ENCODE measurements at places on chromosomes 1 and 21. TPM values are rescaled to one million over a fixed set of nuclear protein-coding genes. Genes with fewer than 3 reads are reported as not detected.

The FGR gene
- not detected for total RNA-seq

The ANKRD13C gene
- 6.9 TPM for total RNA-seq

The MYOM3 gene
- 6.2 TPM for total RNA-seq

The SEC22B gene
- 8.3 TPM for total RNA-seq

The GBP4 gene
- 0.02 TPM for total RNA-seq

The VWA5B1 gene
- total RNA-seq, result not detected

The CAMK1G gene
- total RNA-seq, result 0.60 TPM

The CDK11A gene
- total RNA-seq, result 18.3 TPM

The PRAMEF33 gene
- total RNA-seq, result not detected

The ZNF683 gene
- total RNA-seq, result not detected
